Activated CD8-positive, alpha-beta memory T cell treated with anti-CD3 and anti-CD28 coated beads, Interleukin-2, amount 50 U/mL, for 48 hours (primary cell): ENCODE measurements at places on chromosomes 2 and 18.

- DNase-seq, result no peak
Observed at GRCh38 chr2:74759986-74760385, 73.9 kb upstream of the HK2 start.

DNA sequence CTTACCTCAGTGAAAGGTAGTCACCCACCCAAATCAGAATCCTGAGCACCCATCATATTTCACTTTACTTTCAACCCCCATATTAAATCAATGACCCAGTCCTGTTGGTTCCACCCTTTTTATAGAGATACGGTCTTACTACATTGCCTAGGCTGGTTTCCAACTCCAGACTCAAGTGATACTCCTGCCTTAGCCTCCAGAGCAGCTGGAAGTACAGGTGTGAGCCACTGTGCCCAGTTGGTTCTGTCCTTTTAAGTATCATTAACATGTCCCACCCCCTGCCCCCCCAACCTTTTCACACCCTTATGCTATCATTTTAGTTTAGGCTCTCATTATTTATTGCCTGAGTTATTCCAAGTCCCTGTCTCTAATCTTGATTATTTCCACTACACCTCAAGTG lies 28.7 kb downstream of the MSH6 start:
- DNase-seq, result no peak

DNA sequence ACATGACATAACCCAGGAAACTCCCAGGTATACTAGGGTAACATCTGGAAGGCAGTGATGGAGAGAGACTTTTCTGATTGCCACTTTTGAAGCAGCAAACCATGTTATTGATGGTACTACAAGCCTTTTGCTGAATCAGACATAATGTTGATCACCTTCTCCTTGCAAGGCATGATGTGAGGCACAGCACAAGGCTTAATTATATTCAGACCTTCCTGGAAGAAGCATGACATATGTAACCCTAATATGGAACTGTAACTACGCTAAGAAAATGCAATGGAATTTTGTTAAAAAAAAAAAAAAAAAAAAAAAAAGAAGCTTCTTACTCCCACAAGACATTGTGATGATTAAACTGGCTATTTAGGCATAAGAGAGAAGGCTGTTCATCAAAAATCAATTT lies 145.4 kb downstream of the ALK start:
- no peak for DNase-seq

GRCh38 chr2:108637304-108637669 lies 82.0 kb upstream of the RANBP2 start:
- no peak for DNase-seq
